ENCODE measurements at places on chromosomes 7 and 10.

- no peak for DNase-seq
Measured at GRCh38 chr7:66771795-66772194, 31.3 kb downstream of the RABGEF1 start.

- peak; percentile 88 for DNase-seq
Measured at GRCh38 chr7:41955893-41956675, 253.2 kb upstream of the INHBA start.

- DNase-seq: no peak
Measured at GRCh38 chr10:23338155-23338828, 6.3 kb downstream of the C10orf67 start.

DNA sequence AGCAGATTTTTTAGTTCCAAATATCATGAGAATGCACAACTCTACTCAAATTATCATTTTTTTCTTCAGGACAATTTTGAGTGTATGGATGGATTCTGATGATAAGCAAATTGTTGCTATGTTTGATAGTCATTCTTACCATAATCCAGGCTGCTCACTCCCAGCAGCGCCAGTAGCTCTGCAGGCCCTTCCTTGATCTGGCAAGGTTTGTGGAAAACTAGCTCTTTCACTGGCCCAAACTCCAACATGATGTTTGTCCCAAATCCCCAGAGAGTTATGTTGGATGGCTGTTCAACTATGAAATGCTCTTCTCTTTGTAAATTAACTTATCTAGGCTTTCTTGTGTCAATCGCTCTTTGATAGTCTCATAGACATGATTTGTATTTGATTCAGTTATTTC lies 933.7 kb downstream of the DNAJB9 start:
- no peak for DNase-seq

DNA sequence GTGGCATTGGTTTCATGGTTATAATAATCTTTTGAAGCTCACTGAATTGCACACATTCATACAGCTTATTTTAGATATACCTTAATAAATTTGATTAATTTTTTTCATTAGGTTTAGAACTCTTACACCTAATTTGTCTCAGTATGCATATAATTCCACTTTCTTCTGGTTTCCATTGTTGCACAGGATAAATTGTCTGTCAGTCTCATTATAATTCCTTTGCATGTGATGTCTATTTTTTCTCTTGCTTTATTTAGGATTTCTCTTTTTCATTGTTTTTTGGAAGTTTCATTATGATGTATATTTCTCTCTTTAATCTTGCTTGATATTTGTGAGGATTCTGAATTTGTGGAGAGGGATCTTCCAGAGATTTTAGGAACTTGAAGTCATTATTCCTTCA lies 84.7 kb downstream of the ARL5B start:
- DNase-seq: no peak

DNA sequence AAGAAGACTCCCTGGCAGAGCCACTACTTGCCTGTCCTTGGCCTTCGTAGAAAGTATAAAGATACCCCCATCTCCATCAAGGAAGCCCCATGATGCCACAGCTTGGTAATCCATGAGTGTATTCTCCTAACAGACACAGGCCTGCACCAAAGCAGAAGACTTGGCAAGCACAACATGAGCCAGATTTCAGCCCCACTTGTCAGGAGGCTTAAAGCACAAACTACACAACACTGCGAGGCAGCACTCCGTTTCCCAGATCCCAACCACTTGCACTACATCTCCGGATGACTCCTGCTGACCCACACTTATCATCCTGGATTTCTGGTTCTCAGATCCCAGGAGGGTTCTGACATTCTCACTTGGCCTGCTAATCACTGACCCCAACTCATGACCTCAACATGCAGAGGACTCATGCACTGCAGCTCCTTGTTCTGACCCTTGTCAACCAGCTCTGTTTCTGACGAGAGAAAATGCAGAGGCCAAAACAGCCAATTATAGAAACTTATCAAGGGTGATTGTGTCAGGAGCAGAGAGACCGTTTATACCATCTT lies 100.8 kb downstream of the RELN start:
- no peak for DNase-seq

- no peak for DNase-seq
Measured at GRCh38 chr10:76341740-76342139, 910.3 kb downstream of the LRMDA start.

GRCh38 chr10:127492607-127493250 lies 56.4 kb upstream of the NPS start:
- DNase-seq: no peak

GRCh38 chr7:19181634-19182033 lies 36.4 kb upstream of the FERD3L start:
- DNase-seq: no peak

DNA sequence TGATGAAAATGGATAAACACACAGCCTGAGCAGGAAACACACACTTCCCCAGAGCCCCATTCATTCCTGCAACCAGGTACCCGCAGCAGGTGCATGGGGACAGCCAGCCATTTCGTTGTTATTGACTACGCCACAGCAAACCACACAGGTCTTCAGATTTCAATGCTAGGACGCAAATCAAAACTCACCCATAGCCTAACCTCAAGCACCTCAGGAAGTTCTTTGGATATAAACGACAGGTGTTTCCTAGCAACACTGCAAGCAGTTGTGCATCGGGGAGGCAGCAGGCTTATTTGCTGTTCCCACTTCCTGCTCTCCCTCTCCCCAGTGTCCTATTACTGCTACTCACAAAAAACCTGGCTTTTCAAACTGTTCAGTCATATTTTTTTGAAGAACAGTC lies 176.5 kb upstream of the FRMD4A start:
- no peak for DNase-seq

GRCh38 chr7:18829858-18830285 lies 287.6 kb downstream of the TWIST1 start:
- DNase-seq: no peak

GRCh38 chr7:82318786-82319185 lies 124.8 kb downstream of the CACNA2D1 start:
- no peak for DNase-seq

DNA sequence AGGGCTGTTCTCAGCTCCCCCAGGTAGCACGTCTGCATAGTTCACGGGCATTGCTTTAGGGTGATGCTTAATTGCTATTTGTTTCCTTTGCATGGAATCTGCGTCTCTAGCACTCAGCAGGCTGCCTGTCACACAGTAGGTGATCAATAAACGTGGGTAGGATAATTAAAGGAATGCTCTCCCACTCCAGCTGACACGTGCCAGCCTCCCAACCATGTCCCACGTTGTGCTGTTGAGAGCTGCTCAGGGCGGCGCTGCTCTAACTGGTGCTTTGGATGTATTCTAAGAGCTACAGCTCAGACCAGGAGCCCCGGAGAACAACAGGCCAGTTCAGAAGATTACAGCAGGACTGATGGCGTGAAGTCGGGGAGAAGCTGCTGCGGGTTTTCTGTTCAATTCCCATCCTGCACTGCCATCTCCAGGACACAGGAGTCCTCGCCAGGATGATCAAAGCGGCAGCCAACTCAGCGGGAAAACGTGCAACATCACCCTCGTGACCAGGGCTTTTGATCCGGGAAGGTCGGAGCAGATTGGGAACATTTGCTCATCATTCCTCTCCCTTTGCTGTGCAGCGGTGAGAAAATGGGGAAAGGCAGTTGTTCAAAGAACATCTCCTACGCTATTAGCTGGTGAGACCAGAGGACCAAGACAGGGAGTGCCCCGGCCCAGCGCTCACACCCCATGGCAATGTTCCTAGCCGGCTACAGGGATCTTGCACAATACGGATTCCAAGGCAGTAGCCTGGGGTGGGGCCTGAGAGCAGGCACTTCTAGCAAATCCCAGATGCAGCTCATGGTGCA lies 50.5 kb upstream of the FOXK1 start:
- peak; percentile 67 for DNase-seq

GRCh38 chr7:264541-265191 lies 25.3 kb upstream of the FOXL3 start:
- DNase-seq: no peak

- DNase-seq: no peak
Measured at GRCh38 chr10:15775513-15775912, 55.8 kb upstream of the ITGA8 start.

DNA sequence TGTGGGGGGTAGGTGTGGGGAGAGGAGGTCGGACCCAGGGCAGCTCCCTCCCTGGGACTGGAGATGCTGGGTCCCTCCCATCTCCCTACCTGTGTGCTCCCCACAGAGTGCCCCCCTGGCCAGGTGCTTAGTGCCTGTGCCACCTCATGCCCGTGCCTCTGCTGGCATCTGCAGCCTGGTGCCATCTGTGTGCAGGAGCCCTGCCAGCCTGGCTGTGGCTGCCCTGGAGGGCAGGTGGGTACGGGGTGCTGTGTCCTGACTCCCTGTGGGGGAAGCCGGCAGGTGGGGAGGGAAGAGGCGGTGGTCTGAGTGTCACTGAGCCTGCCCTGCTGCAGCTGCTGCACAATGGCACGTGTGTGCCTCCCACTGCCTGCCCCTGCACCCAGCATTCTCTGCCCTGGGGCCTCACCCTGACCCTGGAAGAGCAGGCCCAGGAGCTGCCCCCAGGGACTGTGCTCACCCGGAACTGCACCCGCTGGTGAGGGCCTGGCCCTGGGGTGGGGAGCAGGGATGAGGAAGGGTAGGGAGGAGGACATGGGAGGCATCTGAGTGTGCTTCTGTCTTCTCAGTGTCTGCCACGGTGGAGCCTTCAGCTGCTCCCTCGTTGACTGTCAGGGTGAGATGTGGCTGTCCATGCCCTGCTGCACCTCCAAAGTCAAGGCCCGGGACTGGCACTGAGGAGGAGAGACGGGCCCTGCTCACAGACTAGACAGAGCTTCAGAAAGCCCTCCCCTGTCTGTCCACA lies 11.7 kb upstream of the ZNF862 start:
- DNase-seq: no peak

- DNase-seq: no peak
Measured at GRCh38 chr7:22278660-22279059, 78.3 kb downstream of the RAPGEF5 start.

DNA sequence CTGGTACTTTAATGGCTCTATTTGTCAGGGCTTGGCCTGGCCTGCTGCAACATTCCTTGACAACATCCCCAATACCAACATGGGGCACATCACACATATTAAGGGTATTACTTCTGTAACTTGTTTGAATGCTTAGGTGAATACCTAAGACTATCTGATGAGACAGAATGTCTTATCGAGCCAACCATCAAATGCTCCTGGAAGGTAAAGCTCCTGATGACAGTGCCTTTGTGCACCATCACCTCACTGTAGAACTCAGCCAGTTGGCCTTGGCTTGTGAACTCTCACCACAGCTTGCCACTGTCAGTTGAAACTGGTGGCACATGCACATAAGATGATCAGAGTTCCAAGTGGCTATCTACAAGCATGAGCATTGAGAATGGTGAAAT lies 3.7 kb upstream of the MYO1G start:
- no peak for DNase-seq

DNA sequence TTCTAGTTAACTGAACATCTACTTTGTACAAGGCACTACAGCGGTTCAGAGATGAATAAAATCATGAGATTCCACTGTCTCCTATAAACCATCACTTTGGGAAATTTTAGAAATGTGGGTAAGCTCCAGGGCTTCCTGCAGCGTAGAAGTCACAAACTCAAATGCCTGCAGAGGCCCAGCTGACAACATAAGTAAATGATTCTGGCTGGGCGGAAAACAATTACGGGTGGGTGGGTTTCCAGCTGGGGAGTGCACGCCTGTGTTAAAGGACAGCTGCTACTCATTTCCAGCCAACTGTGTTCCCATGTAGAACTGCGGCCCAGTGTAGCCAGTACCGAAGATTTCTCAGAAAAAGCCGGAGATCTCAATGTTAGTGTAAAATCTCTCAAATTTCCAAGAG lies 69.5 kb upstream of the ATRNL1 start:
- DNase-seq: no peak

DNA sequence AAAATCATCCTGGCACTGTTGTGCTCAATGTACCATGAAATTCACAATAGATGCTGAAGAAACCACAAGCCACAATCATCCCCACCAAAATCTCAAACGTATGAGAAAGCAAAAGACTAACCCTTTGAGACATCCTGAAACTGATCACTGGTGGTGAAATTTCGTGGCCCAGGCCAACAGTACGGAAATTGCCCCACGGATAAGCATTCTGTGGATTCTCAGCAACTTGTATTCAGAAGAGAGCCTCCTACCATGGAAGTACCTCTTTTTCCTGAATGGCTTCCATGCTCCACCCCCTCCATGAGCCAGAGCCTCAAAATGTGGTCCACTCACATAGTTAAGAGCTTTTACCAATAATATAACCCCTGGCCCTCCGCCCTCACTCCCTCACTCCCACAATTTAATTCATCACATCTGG lies 163.9 kb upstream of the AUTS2 start:
- no peak for DNase-seq

DNA sequence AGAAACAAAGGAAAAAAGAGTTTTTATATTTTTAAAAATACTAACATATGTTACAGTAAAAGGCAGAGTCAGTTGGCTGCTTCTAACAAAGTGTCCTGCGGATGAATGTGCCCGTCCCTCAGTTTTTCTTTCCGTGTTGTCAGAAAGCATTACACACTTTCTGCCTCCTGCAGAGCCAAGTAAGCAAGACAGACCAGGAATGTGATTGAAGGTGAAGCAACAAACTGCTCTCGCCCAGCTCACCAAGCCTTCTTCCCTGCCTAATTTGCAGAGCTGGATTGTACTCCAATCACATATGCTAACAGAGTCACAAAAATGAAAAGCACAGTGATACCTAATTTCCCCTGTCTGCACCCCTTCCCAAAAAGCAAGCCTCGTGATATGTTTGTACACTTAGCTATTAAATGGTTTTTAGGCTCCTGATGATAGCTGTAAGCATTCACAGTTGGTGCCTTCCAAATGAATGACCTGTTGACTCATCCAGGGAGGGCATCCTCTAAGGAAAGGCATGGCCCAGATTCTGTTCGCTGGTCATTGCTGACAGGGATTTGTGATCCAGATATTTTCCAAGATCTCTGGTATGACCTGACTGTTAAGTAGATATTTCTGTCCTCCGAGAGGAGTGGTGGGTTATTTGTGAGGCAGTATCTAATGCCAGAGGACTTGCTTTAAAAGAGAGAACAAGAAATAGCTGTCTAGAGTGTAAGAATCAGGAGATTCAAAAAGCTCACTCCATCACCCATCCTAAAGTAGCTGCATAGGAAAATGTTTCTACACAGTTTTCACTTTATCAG lies 187.3 kb upstream of the PLXDC2 start:
- DNase-seq: no peak

DNA sequence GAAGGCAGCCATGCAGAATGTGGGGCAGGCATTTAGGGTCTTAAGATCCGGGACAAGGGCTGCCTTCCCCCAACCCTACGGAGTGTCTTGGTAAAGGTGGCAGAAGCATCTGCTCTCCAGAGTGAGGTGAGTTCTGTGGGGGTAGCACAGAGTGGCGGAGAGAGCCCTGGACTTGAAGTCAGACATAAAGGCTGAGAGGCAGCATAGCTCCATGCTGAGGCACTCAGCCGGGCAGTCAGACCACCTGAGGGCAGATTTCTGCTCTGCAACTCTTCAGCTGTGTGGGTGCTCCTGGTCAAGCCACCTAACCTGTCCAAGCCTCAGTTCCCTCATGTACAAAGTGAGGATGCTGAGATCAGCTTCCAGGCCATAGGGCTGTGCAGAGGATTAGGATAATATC lies 81.0 kb downstream of the CRTAC1 start:
- no peak for DNase-seq

GRCh38 chr10:27020243-27020642 lies 80.1 kb downstream of the ANKRD26 start:
- DNase-seq: no peak

- DNase-seq: no peak
Measured at GRCh38 chr10:26759008-26759407, 61.5 kb downstream of the PDSS1 start.

Measured in anterior cingulate cortex (tissue), 58 donors.